ENCODE measurements at places on chromosomes 5 and 9. TPM values are rescaled to one million over a fixed set of nuclear protein-coding genes. Genes with fewer than 3 reads are reported as not detected.

Gene CATSPER3
- total RNA-seq: not detected

Gene GLDC
- 0.94 TPM for total RNA-seq

Gene CLTA
- 302 TPM for total RNA-seq

Gene SV2C
- total RNA-seq: 0.08 TPM

Gene OTULIN
- total RNA-seq: 28.4 TPM

Gene FSD1L
- total RNA-seq: 1.3 TPM

Gene CAVIN4
- 0.08 TPM for total RNA-seq

Gene MYO10
- 41.3 TPM for total RNA-seq

Gene CTSL
- total RNA-seq: 124 TPM

Gene PHF24
- 0.27 TPM for total RNA-seq

Gene ZNF618
- 4.8 TPM for total RNA-seq

Gene PDE6A
- under 0.01 TPM for total RNA-seq

Gene FAM153A
- not detected for total RNA-seq

Gene KLHL9
- 13.8 TPM for total RNA-seq
